H4 (cell line): ENCODE measurements at places on chromosomes 13 and 19. TPM values are rescaled to one million over a fixed set of nuclear protein-coding genes. Genes with fewer than 3 reads are reported as not detected.
A peak's percentile ranks its signal among the peaks of the same experiment; 100 is the strongest.

Gene SYNE4
- total RNA-seq, result 0.60 and 0.94 TPM in 2 replicates

Gene SPACA4
- not detected in 2 replicates for total RNA-seq

Gene DUXA
- 0.08 TPM in 1 of 2 replicates, not detected in the other for total RNA-seq

Gene PNMA8C
- not detected in 2 replicates for total RNA-seq

DNA sequence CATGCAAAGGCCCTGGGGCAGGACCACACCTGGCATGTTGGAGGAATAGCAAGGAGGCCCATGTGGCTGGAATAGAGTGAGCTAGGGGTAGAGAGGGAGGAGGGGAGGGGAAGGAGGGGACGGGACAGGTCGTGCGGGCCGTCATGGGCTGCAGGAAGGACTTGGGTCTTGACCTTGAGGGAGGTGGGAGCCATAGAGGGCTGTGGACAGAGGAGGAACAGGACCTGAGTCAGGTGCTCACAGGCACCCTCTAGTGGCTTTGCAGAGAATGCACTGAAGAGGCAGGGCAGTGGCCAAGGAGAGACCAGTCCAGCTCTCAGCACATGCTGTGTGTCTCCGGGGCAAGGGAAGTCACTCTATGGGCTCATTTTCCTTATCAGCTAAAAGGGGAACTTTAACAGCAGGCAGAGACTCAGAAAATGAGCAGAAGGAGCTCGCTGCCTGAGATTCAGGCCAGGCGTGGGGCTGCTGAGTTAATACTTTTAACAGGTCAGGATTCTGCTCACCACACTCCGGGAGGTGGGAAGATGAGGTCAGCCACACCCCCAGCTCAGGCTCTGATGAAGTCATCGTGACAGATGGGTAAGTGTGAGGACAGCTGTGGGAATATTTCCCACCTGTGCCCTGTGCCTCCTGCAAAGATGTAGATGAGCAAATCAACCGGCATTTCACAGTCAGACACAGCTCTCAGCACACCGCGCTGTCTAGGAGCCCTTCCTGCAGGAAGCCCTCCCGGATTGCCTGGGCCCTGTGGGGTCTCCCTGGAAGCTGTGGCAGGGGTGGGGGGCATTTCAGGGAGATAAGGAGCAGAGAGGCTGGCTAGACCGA lies 6.0 kb upstream of the TNFAIP8L1 start:
- DNase-seq, result peak; percentile 75

- no peak for DNase-seq
Observed at GRCh38 chr13:21973437-21974125, 302.7 kb downstream of the FGF9 start.

- DNase-seq, result no peak
Observed at GRCh38 chr19:2933490-2933910, 11.3 kb downstream of the ZNF77 start.

DNA sequence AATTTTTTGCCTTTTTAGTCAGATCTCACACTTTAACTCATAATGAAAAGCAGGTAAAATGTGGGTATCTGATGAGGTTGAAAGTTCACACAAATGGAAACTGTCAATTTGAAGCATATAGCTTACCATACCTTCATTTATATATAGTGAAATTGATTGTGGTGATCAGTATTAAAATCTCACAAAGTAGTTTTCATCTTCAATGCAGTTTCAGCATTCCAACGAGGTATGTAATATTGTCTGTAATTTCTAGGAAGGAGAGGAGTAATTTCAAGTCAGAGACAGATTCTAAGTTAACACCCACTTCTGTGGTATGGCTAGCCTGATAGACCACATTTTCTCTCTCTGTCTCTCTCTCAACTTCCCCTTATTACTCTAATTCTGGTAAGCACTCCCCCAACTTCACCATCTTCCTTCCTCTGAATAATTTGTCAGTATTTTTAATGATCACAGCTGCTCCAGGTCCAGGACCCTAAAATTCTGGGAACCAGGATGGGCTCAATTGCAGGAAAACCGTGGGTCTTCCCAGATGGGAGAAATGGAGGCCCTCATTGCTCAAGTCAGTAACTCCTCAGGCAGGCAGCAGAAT lies 455.7 kb downstream of the FGF9 start:
- DNase-seq, result no peak

- no peak for DNase-seq
Observed at GRCh38 chr13:111068009-111068350, 47.1 kb upstream of the ARHGEF7 start.

- DNase-seq, result no peak
Observed at GRCh38 chr13:40983725-40984667, 35.1 kb downstream of the ELF1 start.

- no peak for DNase-seq
Observed at GRCh38 chr13:112131081-112131712, 64.2 kb downstream of the SOX1 start.

DNA sequence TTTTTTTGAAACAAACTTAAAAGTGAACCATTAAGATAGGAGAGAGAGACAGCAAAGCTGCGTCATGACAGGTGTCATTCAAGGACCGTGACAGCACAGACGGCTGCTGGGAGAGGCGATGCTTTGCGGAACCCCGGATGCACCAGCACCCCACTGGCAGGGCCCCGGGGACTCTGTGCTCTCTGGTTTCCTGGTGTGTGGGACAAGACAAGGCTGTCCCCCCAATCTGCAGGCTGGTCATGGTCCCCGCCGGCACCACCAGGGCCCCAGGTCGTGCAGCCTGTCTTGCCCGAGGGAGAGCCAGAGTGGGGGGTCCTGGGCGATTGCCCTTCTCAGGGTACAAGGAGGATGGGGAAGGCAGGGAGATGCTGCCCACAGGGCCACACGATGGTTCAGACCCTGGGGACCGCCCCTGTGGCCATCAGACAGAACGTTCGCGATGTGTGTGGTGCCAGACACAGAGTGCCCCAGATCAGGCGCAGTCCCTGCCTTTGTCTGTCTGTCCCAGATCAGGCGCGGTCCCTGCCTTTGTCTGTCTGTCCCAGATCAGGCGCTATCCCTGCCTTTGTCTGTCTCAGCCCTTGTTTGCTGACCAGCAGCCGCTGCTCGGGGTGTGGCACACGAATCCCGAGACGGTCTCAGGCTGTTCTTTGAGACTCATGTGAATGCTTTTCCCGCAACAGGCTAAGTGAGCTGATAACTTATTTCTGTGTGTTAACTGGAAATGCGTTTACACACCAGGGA lies 36.1 kb downstream of the ADPRHL1 start:
- DNase-seq, result no peak

DNA sequence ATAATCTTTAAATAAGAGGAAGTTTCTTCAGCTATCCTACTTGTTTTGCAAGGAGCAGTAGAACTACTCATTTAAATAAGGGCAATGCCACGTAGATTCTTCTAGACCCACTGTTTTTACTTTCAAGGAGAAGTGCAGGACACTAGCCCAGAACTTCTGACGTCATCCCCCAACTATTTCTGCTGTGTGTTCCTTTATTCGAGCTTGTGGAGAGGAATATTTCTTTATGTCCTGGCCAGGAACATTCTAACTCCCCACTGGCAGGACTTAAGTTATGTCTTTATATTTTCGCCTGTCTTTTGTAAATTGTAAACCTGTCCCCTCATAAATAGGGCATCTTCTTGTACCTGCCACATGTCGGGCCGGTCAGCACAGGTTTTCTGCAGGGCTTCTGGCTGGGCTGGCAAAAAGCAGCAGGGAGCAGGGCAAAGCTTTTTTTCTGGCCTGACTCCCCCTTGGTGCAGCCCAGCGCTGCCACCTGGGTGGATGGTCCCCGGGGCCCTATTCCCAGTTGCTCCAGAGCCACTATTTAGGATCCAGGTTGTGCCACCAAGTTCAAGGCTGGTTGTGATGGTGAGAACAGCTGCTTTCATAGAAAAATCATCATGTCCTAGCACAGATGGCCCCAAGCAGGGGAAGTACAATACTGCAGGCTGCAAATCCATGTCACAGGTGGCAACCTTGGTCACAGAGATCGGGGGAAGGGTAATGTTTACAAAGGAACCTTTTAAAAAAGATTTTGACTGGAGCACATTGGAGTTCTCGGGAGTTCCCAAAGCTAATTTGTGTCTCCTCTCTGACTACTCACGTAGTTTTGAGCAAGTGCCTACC lies 1.8 kb downstream of the MBNL2 start:
- peak; percentile 56 for DNase-seq
